SJSA1 (cell line): ENCODE measurements at places on chromosomes 4 and X. TPM values are rescaled to one million over a fixed set of nuclear protein-coding genes. Genes with fewer than 3 reads are reported as not detected.
A peak's percentile ranks its signal among the peaks of the same experiment; 100 is the strongest.

GRCh38 chr4:152064753-152065152 lies 303.9 kb upstream of the GATB start:
- no peak for DNase-seq

SCRG1 gene
- total RNA-seq: not detected in 2 replicates

- DNase-seq: peak; percentile 44
These were observed 806 bp upstream of the CD99L2 start for GRCh38 chrX:150899191-150899757.

DNA sequence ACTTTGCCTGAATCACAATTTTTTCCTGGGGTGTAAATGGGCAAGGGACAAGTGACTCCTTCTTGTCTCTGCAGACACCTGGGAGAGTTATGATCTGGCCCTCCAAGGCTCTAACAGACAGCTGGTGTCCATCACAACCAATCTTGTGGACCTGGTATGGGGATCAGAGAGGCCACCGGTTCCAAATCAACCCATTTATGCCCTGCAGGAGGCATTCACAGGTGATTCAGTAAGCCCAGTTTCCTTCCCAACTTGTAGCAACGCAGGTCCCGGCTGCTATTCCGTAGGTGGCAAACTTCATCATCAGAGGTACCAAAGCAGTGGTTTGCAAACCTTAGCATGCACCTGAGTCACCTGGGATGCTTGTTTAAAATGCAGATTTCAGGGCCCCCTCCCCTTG lies 8.8 kb downstream of the XPNPEP2 start:
- DNase-seq: no peak

PPEF1 gene
- not detected in 2 replicates for total RNA-seq

DNA sequence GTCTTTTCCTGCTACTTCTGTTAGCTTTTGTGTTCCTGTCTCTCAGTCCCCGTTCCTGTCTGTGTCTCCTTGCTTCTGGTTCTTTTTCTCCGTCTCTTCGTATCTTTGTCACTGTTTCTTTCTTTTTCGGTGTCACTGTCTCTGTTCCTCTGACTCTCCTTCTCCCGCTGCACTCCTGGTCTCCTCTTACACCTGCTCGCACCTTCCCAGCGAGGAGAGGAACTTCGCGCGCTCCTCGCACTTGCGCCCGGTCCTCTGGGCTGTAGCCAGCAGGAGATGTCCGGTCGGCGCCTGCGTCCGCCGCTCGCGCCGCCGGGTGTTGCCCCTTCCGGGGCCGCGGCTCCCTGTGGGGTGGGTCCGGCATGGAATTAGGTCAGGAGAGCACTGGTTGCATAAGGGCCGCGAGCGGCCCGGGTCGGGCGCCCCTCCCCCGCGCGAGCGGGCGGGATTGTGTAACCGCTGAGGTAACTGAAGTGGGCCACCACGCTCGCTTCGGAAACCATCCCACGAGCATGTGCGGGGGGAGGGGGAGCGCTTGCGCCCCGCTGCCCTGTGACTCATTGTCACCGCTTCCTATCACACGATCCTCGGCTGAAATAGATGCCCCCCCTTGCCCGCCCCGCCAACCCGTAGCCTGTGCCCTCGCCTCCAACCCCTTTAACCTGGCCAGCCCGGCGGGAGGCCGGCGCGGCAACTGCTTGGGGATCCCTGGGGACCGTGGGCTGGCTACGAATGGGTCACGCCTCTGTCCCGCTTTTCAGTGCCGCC lies 1.6 kb downstream of the LONRF3 start:
- peak; percentile 64 for DNase-seq

- DNase-seq: no peak
These were observed 14.9 kb downstream of the IGFBP7 start for GRCh38 chr4:57095245-57095644.

SHROOM2 gene
- total RNA-seq: 0.58 and 4.3 TPM in 2 replicates

GRCh38 chr4:116180157-116180601 lies 905.2 kb downstream of the TRAM1L1 start:
- no peak for DNase-seq

ATP1B4 gene
- not detected in 2 replicates for total RNA-seq

PCDH18 gene
- total RNA-seq: 15.1 and 19.0 TPM in 2 replicates

- no peak for DNase-seq
These were observed 384.9 kb downstream of the CENPC start for GRCh38 chr4:67160394-67160793.

GRCh38 chrX:133745349-133745748 lies 240.0 kb downstream of the GPC3 start:
- no peak for DNase-seq

GRCh38 chr4:86556791-86557415 lies 37.2 kb upstream of the PTPN13 start:
- peak; percentile 43 for DNase-seq

DNA sequence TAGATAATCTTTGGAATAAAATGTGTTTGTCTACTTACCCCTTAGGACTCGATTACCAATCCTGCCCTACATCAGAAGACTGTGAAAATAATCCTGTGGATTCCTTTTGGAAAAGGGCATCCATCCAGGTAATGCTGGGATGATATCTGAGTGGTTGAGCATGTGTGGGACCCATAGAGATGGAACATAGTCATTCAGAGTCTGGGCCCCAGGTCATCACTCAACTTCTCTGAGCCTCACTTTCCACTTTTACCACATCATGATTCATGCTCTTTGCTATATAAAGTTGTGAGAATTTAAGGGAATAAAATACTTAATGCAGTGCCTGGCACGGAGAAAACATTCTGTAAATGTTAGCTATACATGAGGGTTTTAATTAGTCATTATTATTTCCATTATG lies 8.9 kb downstream of the BST1 start:
- DNase-seq: no peak

GRCh38 chr4:5544762-5545161 lies 163.6 kb downstream of the EVC2 start:
- no peak for DNase-seq

DNA sequence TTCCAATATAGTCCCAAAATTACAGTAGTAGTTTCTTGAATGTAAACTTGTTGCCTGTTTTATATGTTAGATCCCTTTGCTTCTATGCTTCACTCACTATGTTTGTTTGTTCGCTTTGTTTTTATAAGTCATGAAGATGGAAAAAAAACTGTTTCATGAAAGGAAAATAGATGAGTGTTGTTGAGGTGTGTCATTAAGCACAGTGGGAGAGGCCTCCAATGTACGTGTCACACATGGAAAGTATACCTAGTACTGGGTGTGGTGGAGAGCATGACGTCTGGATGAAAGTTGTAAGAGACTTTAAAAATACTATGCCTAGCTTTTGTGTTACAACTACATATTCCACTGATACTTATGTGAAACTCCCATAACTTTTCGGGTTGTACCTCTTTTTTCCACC lies 28.4 kb downstream of the PLS3 start:
- DNase-seq: no peak

HSFX2 gene
- total RNA-seq: not detected in 2 replicates

GRCh38 chrX:74506317-74507115 lies 85.2 kb downstream of the SLC16A2 start:
- no peak for DNase-seq

GRCh38 chrX:52576946-52577345 lies 60.1 kb upstream of the XAGE1B start:
- no peak for DNase-seq

CENPVL2 gene
- not detected in 2 replicates for total RNA-seq

KCTD8 gene
- not detected in 2 replicates for total RNA-seq

CT47A7 gene
- total RNA-seq: not detected in 2 replicates

DNA sequence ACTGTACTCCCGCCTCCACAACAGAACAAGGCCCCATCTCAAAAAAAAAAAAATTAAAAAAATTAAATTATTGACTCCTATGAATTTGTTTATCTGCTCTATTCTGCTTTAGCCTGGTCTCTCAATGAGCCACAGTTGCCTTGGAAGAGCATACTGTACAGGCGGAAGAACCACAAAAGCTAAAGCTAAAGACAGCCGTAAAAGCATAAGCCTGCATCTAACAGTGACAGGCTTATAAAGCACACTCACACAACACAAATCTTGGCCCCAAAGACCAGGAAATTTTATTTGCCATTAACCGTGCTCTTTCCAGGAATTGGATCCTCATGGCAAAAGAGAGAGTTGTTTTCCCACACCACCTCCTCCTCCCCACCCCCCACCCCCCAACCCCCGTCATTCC lies 53.5 kb upstream of the KLF3 start:
- DNase-seq: no peak

OPHN1 gene
- total RNA-seq: 7.8 and 9.1 TPM in 2 replicates

AMER1 gene
- 2.3 and 3.4 TPM in 2 replicates for total RNA-seq

SLC9B1 gene
- 1.5 TPM in 1 of 2 replicates, not detected in the other for total RNA-seq

TEX13D gene
- total RNA-seq: not detected in 2 replicates

DNA sequence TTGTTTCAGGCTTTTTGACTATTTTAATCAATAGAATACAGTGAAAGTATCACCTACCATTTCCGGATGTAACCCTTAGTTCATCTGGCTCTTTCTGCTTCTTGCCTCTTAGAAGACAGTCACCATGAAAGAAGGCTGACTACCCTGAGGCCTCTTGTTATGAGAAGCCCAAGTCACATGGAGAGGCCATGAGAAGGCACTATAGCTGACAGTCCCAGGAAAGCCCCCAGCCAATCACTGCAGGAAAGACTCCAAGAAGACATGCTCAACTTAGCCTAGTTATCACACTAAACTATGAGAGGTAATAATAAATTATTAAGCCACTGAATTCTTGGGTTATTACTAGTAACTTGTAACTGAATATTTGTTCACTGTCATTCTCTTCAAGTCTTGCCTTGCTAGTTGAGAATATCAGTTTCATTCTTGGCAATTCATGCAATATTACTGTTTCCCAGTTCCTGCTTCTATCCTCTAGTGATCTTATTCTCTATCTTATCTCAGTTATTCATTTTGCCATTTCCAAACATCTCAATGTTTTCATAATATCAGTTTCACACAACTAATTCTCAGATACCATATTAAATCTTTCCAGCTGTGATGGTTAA lies 57.1 kb upstream of the GUCY1A1 start:
- DNase-seq: no peak

ESX1 gene
- total RNA-seq: not detected in 2 replicates
